Subcutaneous adipose tissue (tissue), 4 donors: ENCODE measurements at places on chromosomes 1 and 21. TPM values are rescaled to one million over a fixed set of nuclear protein-coding genes. Genes with fewer than 3 reads are reported as not detected.

URB2 gene
- 5.8 TPM for total RNA-seq

SPRR3 gene
- not detected for total RNA-seq

TOR1AIP1 gene
- total RNA-seq, result 75.4 TPM

S100A7 gene
- total RNA-seq, result not detected

EXO1 gene
- total RNA-seq, result 0.68 TPM

PLPPR5 gene
- total RNA-seq, result not detected

CCDC24 gene
- 1.5 TPM for total RNA-seq

DNAJC16 gene
- 12.1 TPM for total RNA-seq

DHRS3 gene
- 325 TPM for total RNA-seq

DIO1 gene
- not detected for total RNA-seq

OR2M5 gene
- not detected for total RNA-seq

PKN2 gene
- total RNA-seq, result 57.1 TPM

LENEP gene
- not detected for total RNA-seq

MAP10 gene
- total RNA-seq, result 2.0 TPM

RHEX gene
- not detected for total RNA-seq

KRTAP12-2 gene
- total RNA-seq, result not detected
